Caki2 (cell line): ENCODE measurements at places on chromosomes 11 and 22. TPM values are rescaled to one million over a fixed set of nuclear protein-coding genes. Genes with fewer than 3 reads are reported as not detected.

- no peak for DNase-seq
Measured at GRCh38 chr11:17645190-17645970, 74.0 kb upstream of the MYOD1 start.

GRCh38 chr11:25755918-25756584, 575.9 kb upstream of the ANO3 start:
- DNase-seq, result no peak

- DNase-seq, result no peak
Measured at GRCh38 chr11:61378713-61379313, 13.6 kb upstream of the TMEM216 start.

GRCh38 chr22:38222797-38223119, 21.0 kb downstream of the MAFF start:
- no peak for DNase-seq

- DNase-seq, result peak; percentile 5
Measured at GRCh38 chr11:44805596-44805995, 78.8 kb downstream of the TSPAN18 start.

DNA sequence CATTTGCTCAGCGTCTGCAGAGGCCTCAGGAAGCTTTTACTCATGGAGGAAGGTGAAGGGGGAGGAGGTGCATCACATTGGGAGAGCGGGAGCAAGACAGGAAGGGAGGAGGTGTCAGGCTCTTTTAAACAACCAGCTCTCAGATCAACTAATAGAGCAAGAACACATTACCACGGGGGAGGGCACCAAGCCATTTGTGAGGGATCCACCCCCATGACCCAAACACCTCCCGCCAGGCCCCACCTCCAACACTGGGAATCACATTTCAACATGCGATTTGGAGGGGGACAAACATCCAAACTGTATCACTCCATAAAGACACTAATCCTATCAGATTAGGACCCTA, 18.9 kb upstream of the THY1 start:
- no peak for DNase-seq

GRCh38 chr22:49677495-49677889, 150.2 kb downstream of the BRD1 start:
- no peak for DNase-seq

DNA sequence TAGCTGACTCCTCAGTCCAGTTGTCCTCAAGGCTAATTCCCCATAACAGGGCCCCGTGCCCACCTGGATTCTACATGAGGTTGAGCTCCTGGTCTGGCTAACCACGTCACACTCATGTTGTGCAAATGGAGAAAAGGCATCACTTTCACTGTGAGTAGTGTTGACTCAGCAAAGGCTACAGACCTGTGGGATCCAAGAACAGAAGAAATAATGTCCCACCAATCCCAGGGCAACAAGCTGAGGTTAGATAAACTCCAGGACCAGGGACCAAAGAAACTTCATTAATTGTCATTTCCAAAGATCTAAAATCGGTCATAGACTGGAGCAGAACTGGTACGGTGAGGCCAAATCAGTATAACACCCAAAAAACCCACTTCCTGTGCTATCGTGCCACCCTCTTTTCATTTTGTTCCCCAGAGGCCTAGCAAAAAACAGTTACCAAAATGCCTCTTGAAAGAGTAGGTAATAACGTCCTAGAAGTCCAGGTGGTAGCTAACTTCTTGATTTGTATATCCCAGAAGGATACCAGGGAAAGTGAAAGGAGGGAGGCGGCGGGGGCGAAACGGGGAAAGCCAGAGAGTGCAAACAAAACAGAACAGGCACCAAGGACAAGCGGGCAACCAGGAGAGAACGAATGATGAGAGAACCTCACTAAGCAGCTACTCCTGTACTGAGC, 1.4 kb downstream of the PCSK7 start:
- DNase-seq, result no peak

GRCh38 chr22:22866381-22867111, 21.1 kb upstream of the IGLL5 start:
- DNase-seq, result no peak

GRCh38 chr11:113072237-113072858, 111.1 kb downstream of the NCAM1 start:
- DNase-seq, result no peak

Gene RPS6KA4
- total RNA-seq, result 39.0 and 59.4 TPM in 2 replicates
